ENCODE measurements at places on chromosomes 6 and 20.

DNA sequence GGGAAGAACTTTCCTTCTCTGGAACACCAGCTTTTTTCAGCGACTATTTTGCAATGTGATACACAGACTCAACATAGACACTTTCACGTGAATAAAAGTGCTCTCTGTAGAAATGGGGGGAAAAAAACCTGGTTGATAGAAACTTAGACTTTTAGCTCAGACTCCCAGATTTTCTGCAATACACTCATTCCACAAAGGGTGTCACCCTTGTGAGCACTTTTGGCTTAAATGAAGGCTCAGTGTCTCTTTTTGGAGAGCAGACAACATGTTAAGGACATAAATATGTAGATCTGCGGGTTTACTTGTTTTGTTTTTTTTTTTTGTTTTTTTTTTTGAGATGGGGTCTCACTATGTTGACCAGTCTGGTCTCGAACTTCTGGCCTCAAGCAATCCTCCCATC, 579.6 kb downstream of the PTPRT start:
- no peak for DNase-seq

DNA sequence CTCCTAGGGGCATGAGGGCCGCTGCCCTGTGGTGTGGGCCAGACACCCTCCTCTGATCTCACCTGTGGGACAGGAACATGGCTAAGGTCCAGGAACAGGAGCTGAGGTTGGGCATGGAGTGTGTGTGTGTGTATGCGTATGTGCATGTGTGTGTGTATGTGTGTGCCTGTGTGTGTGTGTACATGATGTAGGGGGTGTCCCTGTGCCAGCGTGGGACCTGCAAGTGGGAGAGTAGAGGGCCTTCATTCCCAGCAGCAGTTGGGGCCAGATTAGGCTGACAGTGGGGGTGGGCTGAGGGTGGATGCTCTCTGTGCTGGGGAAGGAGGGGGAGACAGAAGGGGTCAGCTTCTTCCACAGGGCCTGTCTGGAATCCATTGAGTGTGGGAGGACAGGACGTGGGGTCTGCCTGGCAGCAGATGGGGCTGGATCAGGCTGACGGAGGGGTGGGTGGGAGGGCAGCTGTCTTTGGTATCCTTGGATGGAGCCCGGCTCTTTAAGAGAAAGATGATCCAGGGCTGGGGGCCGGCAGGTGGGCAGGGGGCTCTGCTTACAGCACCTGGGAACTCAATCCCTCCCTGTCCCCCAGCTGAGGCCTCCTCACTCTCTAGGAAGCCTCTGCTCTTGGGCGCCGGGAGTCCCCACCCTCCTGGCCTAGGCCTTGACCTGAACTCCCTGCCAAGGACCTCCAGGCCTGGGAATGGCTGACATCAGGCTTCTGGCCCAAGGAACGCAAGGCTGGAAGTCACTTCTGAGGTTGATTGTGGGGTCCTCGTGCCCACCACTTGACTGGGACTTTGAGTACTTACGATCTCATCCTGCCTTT, 44.0 kb downstream of the SPDEF start:
- DNase-seq, result no peak

DNA sequence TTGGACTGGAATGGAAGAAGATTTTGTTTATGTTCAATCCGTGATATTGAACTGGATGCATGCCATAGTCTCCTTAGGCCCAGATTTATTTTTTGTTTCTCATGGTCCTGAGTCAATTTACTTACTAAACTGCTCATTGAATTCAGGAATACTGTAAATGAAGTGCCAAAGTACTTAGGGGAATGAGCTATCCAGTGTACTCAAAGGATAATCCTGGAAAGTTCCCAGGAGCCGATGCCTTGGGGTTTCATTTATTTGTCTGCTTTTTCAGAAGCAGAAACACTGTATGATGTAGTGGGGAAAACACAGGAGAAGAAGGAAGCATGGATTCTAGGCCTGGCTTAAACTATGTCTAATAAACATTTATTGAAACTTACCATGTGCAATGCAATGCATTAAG, 56.1 kb upstream of the THEMIS start:
- no peak for DNase-seq

GRCh38 chr6:29014729-29015608, 9.9 kb upstream of the ZNF311 start:
- DNase-seq, result no peak

- no peak for DNase-seq
These were observed 63.9 kb upstream of the MPC1 start for GRCh38 chr6:166446567-166447065.

DNA sequence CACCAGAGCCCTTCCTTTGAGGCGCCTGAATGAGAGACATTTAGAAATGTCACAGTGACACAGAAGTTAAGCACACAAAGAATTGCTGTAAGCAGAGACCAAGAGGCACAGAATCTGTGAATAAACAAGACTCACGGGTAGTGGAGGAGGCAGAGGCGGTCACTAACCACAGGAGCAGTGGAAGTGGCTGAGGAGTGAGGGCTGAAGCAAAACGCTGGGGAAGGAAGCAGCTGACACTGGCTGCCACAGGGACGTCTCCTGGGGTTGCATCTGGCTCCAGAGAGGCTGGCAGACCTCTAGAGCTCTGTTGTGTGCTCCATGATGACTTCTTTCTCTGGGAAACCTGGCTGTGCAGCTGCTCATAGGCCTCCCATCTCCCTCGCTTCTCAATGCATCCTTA, 65.0 kb upstream of the SLC2A12 start:
- no peak for DNase-seq
